T47D (cell line): ENCODE measurements at places on chromosomes 6 and 20.

- DNase-seq, result no peak
These were observed 83.9 kb downstream of the ZDHHC14 start for GRCh38 chr6:157464653-157465535.

DNA sequence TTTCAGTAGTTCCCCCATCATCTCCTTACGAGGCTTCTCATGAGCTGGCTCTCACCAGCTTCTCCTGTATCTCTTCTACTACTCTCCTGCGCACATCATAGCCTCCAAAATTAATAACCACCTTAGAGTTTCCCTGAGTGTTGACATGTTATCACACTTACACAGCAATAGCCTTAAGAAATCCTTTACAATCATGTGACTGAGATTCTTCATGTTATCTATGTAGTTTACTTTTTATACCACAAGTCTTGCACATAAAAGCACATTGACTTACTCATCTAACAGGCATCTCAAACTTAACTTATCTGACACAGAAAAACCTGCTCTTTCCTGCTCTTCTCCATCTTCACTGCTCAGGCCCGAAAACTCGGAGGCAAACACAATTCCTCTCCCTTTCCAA, 103.7 kb upstream of the TAB2 start:
- no peak for DNase-seq

GRCh38 chr20:25496968-25497401, 88.3 kb downstream of the NINL start:
- DNase-seq, result peak; percentile 94

DNA sequence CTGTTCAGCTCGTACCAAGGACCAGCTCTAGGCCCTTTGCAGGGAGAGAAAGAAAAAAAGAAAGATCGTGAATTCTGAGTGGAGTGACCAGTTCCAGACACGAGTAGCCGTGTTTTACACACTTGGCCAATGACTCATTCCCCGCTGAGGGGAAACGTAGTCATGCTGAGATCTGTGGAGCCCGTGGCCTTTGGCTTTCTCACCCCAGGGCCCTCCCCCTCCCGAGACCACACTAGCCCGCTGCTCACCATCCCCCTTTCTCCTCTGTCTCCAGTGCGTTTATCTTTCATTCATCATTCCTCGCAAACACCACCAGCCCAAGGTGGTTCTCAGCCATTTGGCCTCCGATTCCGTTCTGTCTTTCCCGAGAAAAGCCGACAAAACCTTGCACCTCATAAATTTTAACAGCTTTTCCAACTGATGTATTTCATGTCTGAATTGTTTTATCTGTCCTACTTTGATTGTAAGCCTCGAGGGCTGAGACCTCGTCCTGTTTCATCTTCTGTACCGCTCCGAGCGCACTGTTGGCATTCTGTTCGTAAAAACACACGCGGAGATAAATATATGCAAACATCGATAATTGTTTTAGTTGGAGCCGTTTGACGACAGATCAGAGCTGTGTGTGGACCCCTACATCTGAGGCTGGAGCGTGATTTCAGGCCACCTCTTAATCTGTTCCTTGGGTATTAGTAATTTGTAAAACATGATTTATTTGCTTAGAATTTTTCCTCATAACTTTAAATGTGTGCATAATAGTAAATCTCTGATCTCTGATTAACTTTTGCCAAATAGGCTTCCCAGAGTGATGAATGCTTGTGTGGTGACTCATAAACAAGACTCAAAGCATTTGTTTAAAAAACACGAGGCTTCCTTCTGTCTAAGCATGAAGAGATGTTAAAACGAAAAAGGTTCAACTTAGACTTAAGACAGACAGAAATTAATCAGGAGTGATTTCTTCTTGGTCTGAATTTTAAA, 336.6 kb downstream of the CDH4 start:
- no peak for DNase-seq
